OCI-LY7 (cell line): ENCODE measurements at places on chromosomes 5 and 9.
A peak's percentile ranks its signal among the peaks of the same experiment; 100 is the strongest.

- DNase-seq: no peak
Measured at GRCh38 chr9:79023134-79023580, 548.6 kb upstream of the TLE4 start.

GRCh38 chr9:106922026-106922425 lies 59.1 kb downstream of the ZNF462 start:
- no peak for DNase-seq

DNA sequence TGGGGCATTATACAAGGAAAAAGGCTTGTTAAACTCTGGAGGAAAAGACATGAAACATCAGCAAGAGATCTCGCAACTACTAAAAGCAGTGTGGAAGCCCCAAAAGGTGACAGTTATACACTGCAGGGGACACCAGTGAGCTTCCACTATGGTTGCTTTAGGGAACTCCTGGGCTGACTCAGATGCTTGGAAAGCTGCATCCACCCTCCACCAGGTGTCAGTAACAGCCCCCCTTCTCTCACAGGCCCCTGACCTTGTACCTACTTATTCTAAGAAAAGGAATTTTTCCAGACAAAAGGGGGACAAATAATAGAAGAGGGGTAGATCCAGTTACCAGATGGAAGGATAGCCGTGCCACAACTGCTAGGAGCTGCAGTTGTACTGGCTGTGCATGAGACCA lies 154.4 kb upstream of the COX7C start:
- DNase-seq: no peak

DNA sequence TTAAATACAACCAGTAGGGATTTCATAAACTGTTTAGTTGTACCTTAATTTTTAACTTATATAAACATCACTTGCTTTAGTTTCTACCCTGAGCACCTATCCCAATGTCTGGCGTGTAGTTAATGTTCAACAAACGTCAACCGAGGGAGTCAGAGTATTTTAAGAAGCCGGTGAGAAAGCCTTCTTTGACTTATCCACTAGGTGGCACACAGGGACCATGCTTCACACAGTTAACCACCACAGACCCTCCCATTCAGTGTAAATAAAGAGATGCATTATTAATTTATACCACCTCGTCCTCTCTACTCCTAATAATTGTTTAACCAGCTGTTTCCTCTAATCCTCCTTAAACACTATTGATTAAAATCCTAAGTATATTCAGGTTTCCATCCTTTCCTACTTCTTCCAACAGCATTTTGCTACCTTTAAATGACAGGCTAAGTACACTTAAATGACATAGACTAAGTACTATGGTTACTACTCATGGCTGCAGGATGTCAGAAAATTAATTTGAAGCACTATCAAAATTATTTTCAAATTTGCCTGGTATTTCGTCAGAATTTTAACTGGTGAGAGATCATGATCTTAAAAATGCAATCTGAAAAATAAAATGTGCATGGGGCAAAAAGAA lies 2.3 kb downstream of the HAPLN1 start:
- DNase-seq: peak; percentile 66

GRCh38 chr5:141866096-141866495 lies 12.1 kb downstream of the PCDH1 start:
- no peak for DNase-seq

- DNase-seq: peak; percentile 62
Measured at GRCh38 chr5:172640822-172641358, at the start of gene NEURL1B. NEURL1B (plus strand) TSS chr5:172641263; CDS start chr5:172641407, 144 bp downstream.

DNA sequence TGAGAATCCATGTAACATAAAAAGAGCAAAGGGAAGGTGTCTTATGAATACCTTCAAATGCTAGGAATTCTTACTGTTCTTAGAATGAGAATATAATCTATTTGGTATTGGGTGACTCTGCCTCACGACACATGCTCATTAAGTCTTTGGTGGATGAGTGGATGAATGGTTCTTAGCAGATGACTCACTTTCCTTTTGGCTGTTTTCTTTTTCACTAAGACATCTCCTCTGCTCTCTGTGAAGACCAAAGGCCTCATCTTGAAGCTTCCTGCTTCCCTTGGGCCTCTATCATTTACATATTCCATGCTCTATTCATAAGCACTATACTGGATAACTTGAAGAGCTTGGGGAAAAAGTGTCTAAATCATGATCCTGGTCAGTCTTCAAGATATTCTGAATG lies 468.1 kb downstream of the SPATA31D1 start:
- no peak for DNase-seq

GRCh38 chr9:93667006-93667405 lies 90.6 kb downstream of the PHF2 start:
- no peak for DNase-seq

DNA sequence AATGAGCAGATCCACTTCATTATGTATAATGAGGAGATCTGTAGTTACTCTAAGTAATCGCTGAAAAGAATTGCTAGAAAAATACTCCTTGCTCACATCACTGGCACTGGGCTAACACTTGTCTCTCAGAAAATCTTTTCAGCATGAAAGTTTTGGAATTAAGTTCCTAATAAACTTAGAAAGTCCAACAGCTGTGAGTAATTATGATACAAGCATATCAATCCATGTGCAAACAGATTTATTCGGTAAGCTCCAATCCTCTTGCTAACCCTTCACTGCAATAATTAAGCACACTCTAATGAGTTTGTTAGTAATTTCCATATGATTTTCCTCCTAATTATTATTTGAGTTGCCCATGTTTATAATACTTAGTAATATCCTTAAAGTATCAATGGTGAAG lies 652.6 kb upstream of the WWC1 start:
- no peak for DNase-seq

GRCh38 chr9:113462781-113463286 lies 693 bp upstream of the RGS3 start:
- DNase-seq: no peak

DNA sequence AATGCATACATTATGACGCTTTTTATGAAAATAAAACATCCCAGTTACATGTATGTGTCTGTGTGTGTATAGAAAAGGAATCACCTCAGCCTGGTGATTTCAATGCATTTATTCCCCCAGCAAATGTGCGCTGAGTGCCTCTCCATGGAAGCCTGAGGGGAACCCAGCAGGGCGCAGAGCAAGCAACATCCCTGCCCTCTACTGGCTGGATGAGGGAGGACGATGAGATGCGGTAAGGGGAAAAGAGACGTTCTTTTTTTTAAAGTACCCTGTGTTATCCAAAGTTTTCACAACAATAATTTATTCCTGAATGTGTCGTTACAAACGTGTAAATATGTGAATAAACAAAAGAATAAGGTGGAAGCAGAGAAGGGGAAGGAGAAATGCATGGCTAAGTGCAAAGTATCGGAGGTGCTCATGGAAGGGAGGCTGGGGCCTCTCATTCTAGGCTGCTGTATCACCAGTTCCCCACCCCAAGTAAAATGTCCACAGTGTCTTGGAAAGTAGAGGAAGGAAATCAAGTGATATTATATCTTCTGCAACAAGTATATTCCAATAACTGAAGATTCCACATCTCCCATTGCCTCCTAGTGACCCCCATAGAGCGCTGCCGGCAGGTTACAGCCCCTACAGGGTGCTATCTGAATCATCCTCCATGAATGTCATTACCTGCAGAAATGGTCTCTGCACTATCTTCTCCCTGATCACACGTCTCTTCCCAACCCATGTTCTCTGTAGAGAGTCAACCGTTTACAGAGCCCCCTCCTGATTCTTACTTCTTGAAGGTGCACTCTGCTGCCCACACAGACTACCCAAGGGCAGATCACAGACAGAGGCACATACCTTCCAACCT lies 13.0 kb upstream of the ABLIM3 start:
- DNase-seq: peak; percentile 8

DNA sequence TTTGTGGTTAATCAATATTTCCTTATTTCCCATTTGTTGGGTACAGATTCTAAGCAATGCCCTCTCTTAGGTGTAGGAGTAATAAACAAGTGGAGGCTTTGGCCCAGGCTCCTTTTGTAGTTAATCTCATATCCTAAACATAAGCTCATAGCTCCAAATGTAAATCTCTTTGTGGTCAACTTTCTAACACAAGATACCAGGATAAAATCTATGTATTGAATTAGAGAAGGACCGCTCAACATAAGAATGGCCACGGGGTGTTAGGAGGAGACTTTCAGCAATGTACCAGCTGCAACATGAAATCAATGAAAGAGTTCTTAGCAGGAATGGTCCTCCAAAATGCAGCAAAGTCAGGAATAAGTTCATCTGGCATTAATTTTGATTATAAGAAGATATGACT lies 334.5 kb upstream of the ITGA1 start:
- no peak for DNase-seq

DNA sequence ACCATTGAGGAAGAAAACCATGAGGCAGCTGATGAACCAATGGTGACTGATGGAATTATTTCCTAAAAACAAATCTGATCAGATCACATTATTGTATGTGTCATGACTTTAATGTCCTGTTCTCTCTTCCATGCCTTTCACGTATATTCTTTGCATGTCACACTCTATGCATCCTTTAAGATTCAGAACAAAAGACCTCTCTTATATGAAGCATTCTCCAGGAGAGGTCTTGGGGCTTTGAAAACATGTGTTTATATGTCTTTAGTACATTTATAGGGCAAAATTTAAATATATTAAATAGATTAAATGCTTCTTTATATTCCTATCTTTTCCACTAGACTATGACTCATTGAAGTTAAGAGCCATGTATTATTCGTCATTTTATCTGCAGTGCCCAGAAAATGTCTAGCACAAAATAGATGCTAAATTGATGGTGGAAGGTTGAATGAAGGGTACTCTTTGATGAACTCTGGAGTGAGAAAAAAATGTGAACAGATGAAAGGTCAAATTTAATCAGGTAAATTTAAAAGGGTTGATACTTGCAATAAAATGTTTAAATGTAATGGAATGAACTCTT lies 196.3 kb downstream of the PSAT1 start:
- no peak for DNase-seq

GRCh38 chr9:3125602-3126405 lies 281.9 kb upstream of the PUM3 start:
- DNase-seq: no peak

DNA sequence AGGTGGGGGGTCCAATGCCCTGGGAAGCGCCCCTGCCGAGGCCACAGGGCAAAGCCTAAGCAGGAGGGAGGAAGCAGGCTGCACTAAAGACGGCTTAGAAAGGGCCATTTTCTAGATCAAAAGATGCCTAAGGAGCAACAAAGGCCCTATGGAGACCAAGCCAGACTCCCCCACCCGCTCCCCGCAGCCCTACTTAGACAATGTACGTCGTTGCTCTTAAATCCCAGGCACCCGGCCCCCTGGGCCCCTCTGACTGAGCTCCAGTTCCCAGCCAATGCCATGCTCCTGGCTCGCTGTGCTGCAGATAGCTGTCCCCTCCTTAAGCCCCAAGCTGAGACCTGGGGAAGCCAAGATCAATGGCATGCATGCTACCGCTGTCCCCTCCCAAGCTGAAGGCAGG lies 10.3 kb downstream of the IPPK start:
- no peak for DNase-seq

DNA sequence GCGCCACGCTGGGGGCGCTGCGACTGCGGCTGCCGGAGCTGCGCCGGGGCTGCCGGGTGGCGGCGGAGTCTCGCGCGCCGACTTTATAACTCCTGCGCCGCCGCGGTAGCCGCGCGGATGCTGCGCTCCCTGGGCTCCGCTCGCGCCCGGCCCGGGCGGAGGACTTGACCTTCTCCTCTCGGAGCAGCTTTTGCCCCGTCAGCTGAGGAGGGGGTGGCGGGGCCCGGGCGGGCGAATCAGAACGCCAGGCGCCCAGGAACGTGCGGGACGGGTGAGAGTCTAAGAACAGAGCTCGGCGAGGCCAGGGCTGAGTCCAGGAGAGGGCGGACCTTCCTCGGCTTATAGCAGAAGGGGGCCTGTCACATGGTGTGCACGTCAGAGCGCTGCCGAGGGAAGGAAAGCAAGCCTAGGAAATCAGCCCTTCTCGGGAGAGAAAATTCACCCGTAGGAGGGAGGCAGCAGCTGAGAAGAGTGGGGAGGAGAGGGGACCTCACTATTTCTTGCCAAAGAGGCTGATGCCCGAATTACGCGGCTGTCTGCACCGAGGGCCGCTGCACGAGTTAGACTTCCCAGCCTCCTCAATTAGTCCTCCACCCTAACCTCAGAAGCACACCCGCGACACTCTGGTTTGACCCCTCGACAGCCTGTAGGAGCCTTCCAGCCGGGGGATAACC lies at the start of gene FOXD1:
Gene FOXD1, minus strand, starts transcription at position 315 of the 674 bp plus-strand sequence. CDS start 415 bp downstream, outside the sequence.
- peak; percentile 58 for DNase-seq

DNA sequence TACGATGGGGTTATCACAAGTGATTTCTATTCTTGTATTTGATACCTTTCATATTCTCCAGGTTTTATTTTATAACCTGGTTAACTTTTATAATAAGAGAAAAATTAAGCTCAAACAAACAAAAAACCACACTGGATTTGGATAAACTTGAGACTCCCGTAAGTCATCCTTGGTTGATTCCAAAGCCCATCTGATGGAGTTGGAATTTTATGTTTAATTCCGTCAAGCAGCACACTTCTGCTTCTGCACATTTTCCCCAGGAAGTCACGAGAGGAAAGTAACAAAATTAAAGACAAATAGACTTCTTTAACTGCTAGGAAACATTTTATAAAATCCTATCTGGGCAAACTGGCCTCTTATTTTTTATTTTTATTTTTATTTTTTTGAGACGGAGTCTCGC lies 207.9 kb downstream of the NXNL2 start:
- no peak for DNase-seq

DNA sequence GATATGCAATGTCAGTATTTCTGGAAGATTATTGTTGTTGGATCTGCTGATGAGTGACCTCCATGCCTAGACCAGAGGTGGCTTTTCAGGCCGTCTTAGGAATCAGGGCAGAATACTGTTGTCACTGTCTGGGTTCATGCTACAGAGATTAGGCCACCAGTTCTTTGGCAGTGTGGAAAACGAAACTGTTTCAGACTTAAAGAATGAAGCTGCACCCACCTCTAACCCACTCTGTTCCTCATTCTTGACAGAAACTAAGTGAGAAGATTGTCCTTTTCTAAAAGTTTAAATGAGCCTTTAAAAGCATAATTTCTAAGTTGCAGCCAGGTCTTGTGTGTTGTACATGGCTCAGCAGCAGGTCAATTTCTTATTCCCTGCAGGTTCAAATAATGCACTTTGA lies 444.3 kb downstream of the ENC1 start:
- DNase-seq: no peak
